Fibroblast of skin of back (primary cell): ENCODE measurements at places on chromosomes 6 and 20.

- DNase-seq, result peak; percentile 32
Observed at GRCh38 chr6:84197708-84198107, 29.7 kb downstream of the CEP162 start.

- peak; percentile 62 for DNase-seq
Observed at GRCh38 chr6:13480631-13481501, 6.5 kb downstream of the GFOD1 start.

DNA sequence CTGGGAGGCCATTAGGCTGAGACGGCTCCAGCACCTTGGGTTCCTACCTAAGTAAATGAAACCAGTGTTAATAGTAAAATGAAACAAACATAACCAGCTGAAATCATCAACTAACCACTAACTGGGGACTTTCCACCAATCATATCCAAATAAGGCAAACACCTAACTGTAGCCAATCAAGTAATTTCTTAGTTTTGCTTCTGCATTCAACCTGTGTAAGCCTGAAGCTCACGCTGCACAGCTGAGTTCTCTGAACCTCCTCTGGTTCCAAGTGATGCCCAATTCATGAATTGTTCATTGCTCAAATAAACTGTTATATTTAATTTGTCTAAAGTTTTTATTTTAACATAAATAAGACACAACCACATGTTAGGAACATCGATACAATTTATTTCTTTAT is 22.5 kb downstream of the KLHL32 start:
- DNase-seq, result no peak

- DNase-seq, result no peak
Observed at GRCh38 chr6:152348116-152348515, 289.0 kb downstream of the SYNE1 start.

DNA sequence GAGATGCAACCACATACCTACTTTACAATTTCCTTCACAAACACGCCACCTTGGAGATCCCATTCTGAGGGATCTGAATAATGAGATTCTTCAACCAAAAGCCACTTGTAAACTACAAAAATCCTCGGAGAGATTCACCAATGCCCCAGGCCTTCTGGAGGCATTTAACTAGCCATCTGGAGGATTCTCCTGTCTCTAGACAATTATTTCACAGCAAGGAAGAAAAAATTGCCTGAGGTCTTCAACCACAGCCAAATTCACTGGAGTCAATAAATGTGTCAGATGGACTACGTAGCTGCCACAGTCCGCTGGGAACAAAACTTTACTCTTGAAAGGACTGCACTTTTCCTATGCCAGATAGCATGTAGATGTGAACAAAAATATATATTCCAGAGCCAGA is 19.0 kb upstream of the DCDC2 start:
- DNase-seq, result no peak

DNA sequence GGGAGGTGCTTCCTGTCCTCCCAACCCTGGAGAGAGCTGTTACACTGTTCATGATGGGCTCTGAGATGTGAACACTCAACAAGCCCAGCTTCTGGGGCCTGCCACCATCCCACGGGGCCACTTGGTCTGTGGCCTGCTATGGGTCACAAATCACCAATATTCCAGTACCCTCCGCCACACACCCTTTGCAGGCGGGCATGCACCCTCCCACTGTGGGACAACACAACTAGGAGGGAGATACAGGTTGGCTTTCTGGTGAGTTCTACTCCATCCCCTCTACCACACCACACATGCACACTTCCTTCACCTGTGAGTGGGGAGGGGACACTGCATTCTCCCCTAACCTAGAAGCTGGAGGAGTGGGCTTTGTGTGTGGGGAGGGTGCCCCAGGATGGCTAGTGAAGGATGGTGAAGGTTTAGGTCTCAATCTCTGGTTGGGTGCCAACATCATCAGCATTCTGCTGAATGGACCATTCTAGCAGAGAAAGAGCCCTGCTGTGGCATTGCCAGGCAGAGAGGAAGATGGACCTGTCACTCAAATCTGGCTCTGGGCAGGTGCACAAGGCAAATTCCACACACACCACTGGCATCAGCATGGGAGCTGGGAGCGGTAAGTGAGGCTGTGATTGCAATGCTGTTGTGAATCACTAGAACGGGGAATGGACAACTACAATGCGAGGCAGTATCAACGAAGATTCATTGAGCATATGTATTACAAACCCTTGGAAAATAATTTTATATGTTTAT is 175.1 kb downstream of the THBS2 start:
- no peak for DNase-seq

DNA sequence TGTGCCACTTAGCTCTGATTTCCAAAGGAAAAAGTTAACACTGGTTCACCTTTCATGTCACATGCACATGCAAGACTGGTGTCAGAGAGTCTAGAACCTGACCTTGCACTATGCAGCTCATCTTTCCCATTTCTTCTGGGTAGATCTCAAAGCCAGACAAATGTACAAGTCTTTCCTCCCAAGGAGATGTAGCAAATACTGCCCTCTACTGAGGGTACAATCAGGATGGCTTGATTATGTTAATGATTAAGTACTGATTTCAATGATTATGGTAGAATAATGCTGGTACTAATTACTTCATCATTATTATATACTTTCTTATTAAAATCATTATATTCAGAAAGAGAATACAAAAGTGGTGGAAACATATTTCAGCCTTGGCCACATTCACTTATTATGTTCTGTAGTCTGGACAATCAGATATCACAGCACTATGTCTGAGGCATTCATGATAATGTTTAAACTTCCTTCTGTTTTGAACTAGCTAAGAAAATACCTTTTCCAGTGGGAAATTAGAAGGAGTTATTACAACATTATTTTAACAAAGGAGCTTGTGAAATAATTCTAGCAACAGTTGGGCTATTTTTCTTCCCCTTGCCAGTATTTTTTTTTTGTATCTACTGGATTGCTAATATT is 68.5 kb upstream of the FOXO3 start:
- DNase-seq, result peak; percentile 40

DNA sequence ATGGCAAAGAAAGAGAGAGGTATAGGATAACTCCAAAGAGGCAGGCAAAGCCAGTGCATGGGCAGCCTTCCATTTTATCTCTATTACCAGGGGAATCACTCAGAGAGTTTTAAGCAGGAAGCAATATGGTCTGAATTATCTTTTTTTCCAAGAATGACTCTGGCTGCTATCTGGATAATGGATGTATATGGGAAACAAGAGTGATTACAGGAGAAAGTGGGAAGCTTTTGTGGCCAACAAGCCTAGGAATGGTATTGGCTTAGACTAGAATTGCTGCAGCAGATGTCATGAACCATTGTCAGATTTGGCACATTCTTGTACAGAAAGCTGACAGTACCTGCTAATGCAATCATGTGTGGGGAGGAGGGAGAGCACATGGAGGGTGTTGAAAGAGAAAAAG is 73.0 kb upstream of the BTBD3 start:
- no peak for DNase-seq

DNA sequence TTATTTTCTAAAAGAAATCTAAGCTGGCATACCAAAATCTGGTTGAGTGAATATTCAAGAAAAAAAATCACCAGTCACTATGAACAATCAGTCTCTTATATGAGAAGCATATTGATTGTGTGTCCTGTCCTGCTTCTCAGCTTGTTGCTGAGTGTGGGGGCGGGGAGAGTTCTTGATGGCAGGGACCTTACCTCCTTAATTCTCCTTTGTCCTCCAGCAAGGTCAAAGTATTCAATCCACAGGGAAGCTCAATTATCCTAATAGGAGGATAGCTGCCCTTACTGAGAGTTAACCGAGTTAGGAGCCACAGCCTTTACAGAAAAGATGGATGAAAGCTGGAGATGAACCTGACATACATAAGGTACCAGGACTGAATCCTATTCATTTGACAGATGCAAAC is 154.0 kb downstream of the LY86 start:
- no peak for DNase-seq

DNA sequence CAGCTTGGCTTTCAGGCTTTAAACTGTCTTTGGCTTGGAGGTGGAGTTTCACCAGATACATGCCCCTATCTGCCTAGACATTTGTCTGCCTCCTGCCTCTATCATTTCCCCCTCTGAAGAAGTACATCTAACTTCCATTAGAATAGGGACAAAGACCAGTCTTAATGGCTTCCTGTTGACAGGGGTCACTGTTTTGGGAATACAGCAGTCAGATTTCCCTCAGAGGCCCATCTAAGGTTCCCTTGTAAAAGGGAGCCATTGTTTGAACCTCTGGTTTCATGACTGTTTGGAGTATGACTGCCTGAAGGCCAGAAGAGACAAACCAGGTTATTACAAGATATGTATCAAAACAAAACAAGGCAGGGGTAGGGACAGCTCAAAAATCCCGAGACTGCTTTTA is 665.7 kb upstream of the GJE1 start:
- no peak for DNase-seq

DNA sequence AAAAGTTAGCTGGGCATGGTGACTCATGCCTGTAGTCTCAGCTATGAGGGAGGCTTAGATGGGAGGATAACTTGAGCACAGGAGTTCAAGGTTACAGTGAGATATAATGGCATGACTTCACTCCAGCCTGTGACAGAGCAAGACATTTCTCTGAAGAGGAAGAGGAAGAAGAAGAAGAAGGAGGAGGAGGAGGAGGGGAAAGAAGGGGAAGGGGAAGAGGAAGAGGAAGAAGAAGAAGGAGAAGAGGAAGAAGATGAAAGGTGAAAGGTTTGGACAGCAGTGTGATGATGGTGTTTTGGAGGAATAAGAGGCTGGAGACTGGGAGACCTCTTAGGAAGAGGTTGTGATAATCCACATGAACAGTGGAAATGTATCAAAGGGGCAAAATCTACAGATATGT is 410.7 kb upstream of the JAG1 start:
- DNase-seq, result no peak

- DNase-seq, result no peak
Observed at GRCh38 chr6:109521080-109521479, 38.1 kb upstream of the ZBTB24 start.

DNA sequence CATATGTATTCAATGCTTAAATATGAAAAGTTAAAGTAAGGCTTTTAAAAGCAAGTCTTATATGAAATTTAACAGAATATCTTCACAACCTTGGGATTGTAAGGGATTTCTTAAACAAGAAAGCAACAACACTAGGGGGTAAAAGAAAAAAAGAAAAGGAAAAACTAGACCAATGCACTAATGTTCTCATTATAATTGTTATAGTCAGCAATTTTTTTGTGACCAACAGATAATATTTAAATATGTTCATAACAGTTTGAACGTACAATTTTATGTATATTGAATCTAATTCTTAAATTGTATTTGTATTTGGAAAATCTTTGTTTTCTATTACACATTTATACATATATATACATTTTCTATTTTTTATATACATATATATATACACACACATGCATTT is 1397.8 kb upstream of the ADGRB3 start:
- no peak for DNase-seq

GRCh38 chr6:75205776-75206575 is at the start of gene COL12A1:
Gene COL12A1 (minus strand): TSS chr6:75206053. CDS start chr6:75202792, 3,261 bp downstream.
- peak; percentile 99 for DNase-seq

DNA sequence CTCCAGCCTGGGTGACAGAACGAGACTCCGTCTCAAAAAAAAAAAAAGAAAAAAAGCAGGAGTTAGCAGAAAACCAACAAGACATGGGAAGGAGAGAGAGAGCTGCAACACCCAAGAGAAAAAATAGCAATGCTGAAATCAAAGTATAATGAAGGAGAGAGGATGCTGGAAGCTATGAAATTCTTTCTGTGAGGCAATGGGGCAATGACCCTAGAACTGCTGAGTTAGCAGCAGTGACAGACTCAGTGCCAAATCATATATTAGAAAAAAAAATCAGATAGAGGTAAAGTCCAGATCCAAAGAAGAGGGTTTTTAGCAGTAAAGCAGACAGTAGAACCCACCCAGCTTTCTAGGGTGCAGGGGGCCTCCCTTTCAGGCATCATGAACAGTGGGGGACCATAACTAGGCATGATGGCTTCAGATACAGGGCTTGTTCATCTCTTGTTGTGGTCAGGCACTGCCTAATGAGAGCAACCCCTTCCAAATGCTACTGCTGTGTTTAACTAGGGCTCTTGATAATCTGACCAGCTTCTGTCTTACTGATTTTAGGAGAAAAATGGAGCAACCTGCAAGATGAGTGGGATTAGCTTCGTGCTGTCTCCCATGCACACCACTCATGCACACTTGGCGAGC is 26.9 kb downstream of the SLC17A2 start:
- no peak for DNase-seq

GRCh38 chr6:39471954-39472659 is 149.6 kb upstream of the KCNK16 start:
- no peak for DNase-seq

- DNase-seq, result no peak
Observed at GRCh38 chr6:166485651-166486535, 100.6 kb downstream of the RAMACL start.

- DNase-seq, result peak; percentile 21
Observed at GRCh38 chr20:18613553-18613952, 25.7 kb downstream of the DTD1 start.

DNA sequence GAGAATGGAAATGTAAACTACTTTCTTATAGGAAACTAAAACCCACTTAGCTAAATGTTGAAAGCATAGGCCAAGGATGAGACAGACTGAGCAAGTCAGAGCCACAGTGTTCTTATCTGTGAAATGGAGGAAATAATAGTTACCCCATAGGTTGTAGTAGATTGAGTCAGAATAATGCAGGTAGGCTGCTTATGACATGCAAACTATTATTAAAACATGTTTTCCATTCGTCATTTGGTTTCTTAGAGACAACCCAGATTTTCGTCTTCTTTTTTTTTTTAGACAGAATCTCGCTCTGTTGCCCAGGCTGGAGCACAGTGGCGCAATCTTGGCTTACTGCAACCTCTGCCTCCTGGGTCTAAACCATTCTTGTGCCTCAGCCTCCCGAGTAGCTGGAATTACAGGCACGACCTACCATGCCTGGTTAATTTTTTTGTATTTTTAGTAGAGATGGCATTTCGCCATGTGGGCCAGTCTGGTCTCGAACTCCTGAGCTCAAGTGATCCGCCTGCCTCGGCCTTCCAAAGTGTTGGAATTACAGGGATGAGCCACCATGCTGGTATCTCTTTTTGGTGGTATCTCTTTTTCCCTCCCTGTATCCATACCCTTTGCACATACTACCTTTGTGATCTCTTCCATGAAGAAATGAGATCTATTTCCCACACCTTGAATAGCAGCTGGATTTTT is 196.5 kb upstream of the ZNF217 start:
- DNase-seq, result no peak

GRCh38 chr6:17635568-17635967 is 35.5 kb downstream of the FAM8A1 start:
- DNase-seq, result no peak
